CD4-positive, alpha-beta T cell (primary cell): ENCODE measurements at places on chromosomes 7 and 10. TPM values are rescaled to one million over a fixed set of nuclear protein-coding genes. Genes with fewer than 3 reads are reported as not detected.

- no peaks in the 10 kb centered on the region for H3K4me1 ChIP-seq
- DNase-seq, result no peak
- H3K27ac ChIP-seq, result no peak overlapping the region
- H3K36me3 ChIP-seq, result no peaks in the 10 kb centered on the region
Measured at GRCh38 chr7:14021069-14021468, 31.6 kb upstream of the ETV1 start.

GRCh38 chr7:129146237-129146979 is 1.9 kb downstream of the TSPAN33 start:
- no peak for DNase-seq
- H3K4me1 ChIP-seq, result peaks cover 21% of the 10 kb centered on the region
- H3K4me3 ChIP-seq, result no peak overlapping the region
- no peaks in the 10 kb centered on the region for H3K36me3 ChIP-seq
- H3K27ac ChIP-seq, result no peak overlapping the region

DNA sequence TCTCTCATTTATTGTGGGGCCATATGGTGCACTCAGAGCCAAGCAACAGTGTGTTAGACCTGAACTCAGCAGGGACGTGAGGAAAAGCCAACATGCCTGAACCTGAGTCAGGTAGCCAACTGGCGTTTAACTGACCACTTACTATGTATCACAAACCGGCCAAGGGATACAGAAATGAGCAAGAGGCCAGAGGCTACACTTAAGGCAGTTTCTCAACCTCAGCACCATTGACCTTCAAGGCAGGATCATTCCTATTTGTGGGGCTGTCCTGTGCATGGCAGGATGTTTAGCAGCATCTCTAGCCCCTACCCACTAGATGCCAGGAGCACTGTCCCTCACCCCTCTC is 103.5 kb upstream of the NANOS1 start:
- no peak for DNase-seq
- no peaks in the 10 kb centered on the region for H3K4me1 ChIP-seq
- no peak overlapping the region for H3K4me3 ChIP-seq
- no peak overlapping the region for H3K27ac ChIP-seq
- peaks cover 5% of the 10 kb centered on the region for H3K27me3 ChIP-seq

DNA sequence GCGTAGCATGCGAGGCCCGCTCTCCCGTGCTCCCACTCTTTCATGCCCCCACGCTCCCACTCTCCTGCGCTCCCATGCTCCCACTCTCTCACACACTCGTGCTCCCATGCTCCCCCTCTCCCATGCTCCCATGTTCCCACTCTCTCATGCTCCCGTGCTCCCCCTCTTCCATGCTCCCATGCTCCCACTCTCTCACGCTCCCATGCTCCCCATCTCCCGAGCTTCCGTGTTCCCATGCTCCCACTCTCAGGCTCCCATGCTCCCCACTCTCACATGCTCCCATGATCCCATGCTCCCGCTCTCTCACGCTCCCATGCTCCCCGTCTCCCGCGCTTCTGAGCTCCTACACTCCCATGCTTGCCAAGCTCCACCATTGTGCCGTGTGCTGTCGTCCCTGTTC is 84.4 kb upstream of the ANLN start:
- H3K4me3 ChIP-seq, result no peak overlapping the region
- no peak overlapping the region for H3K27ac ChIP-seq
- no peak for DNase-seq
- H3K36me3 ChIP-seq, result peaks cover 7% of the 10 kb centered on the region

- H3K36me3 ChIP-seq, result no peaks in the 10 kb centered on the region
- H3K27ac ChIP-seq, result no peak overlapping the region
- no peak for DNase-seq
- no peaks in the 10 kb centered on the region for H3K4me1 ChIP-seq
- H3K4me3 ChIP-seq, result no peak overlapping the region
Measured at GRCh38 chr7:29100924-29101323, 45.4 kb downstream of the CPVL start.

DENND2A gene
- total RNA-seq, result not detected

DNA sequence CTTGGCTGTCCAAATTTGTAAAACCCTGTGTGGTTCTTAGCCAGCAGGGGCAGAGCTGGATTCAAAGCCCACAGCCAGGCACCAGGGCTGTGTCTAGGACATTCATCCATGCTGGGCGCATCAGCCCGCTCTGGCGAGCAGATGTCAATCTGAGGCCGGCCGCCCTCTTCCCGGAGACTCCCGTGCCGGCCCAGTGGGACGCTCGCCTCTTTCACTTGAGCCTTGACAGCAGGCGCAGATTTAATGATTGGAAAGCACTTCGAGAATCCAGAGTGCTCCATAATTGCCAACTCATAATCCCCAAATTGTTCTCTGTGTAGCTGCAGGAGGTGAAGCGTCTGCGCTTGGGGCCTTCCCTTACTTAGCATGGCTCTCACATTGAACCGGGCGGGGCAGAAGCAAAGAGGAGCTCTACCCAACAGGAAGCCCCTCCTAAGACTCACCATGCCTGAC is 36.7 kb downstream of the SLIT1 start:
- H3K27ac ChIP-seq, result no peak overlapping the region
- no peaks in the 10 kb centered on the region for H3K27me3 ChIP-seq
- no peaks in the 10 kb centered on the region for H3K36me3 ChIP-seq
- no peak for DNase-seq
- H3K4me1 ChIP-seq, result no peaks in the 10 kb centered on the region
- H3K4me3 ChIP-seq, result no peak overlapping the region

GOLGA7B gene
- 4.5 TPM for total RNA-seq

UCN3 gene
- not detected for total RNA-seq

DNA sequence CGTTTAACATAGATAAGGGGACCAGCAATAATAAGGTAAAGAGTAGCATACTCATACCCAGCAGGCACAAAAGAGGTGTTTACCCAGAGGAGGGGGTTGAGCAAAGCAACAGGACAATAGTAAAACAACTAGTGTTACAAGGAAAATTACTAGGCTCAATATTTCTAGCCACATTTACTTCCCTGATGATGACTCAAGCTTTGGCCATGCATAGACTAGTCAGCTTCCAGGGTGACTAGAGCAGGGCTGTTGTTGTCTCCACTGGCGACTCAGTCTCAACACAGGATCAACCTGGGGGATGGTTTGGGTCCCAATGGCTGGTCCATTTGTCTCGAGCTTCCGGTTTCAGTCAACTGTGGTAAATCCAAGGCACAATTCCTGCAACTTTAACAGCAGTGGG is 217.7 kb upstream of the KCND2 start:
- no peak overlapping the region for H3K27ac ChIP-seq
- no peaks in the 10 kb centered on the region for H3K4me1 ChIP-seq
- H3K27me3 ChIP-seq, result no peaks in the 10 kb centered on the region

- no peaks in the 10 kb centered on the region for H3K4me1 ChIP-seq
- H3K36me3 ChIP-seq, result no peaks in the 10 kb centered on the region
- H3K4me3 ChIP-seq, result no peak overlapping the region
Measured at GRCh38 chr7:55048221-55048859, 29.5 kb downstream of the EGFR start.

NPFFR1 gene
- 0.03 TPM for total RNA-seq
